ENCODE measurements at places on chromosomes 2 and 18.
A peak's percentile ranks its signal among the peaks of the same experiment; 100 is the strongest.

GRCh38 chr2:134583462-134583861 is 135.3 kb downstream of the TMEM163 start:
- DNase-seq, result no peak

DNA sequence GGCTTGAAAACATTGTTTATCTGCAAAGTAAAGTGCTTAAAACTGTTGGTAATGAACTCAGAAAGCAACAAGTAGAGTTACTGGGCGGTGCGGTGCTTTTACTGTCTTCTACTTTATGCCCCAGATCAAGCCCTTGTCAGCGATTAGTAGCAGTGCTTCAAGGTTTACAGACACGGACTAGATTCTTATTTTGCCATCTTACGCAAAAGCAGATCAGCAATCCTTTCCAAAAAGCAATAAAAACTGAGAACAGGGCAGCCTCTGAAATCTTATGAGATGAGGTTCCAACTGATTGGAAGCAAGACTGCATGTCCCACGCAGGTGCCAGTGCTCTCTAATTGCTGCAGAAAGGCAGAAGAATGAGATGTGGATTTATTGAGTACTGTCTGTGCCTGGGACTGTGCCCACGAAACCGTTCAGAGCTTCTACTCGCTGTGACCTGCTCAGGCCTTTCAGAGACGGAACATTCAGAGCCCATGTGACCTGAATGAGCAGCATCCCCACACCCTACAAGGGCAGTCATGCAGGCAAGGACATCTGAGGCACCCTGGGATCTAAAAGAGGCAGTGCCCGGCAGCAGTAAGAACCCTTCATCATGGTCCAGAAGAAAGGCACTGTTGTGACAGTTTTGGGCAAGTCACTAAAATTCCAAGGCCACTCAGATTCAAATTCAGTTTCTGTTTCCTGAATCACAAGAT is 15.7 kb downstream of the COL4A3 start:
- DNase-seq, result no peak

DNA sequence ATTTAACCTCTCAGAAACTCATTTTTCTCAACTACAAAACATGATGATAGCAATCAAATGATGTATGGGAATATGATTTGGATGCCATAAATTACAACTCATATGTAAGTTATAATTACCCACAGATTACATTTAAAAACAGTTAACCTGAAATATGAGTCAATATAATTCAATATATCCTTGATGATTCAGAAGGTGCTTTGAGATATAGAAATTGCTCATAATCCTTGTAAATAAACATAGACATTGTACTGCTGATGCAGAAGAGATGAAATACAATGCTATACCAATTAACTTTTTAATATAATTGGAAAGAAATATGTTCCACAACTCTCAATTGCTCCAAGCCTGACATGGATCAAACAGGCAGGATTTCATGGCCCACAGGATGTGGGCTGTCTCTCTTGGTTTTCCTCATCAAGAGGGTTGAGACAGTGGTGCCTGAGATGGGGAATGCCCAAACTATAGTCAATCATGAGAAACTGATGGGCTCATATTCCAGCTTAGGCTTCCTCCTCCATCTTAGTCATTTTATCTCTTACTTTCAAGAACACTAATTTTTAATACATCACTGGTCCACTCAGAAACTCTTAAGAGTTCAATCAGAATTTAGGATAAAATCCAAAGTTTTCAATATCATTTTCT is 49.4 kb downstream of the NCKAP5 start:
- DNase-seq, result no peak

- no peak for DNase-seq
Measured at GRCh38 chr2:127620866-127621265, 25.1 kb upstream of the GPR17 start.

GRCh38 chr18:43009674-43010073 is 105.8 kb downstream of the RIT2 start:
- peak; percentile 3 for DNase-seq

DNA sequence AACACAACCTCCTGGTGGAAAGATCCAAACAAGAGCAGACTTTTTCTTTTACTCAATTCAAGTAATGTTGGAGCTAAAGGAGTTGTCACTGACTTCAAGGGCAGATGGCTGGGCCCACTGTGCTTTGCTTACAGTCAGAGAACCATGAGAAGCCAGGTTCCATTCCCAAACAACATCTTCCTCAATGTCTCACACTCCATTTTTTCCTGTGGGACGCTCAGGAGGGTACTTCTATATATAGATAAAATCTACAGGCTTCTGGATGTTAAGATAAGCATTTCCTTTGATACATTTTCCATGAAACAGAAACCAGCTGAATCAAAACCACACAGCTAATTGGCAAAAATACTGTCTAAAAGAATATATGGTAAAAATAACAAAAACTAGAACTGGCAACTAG is 14.4 kb downstream of the IWS1 start:
- no peak for DNase-seq

DNA sequence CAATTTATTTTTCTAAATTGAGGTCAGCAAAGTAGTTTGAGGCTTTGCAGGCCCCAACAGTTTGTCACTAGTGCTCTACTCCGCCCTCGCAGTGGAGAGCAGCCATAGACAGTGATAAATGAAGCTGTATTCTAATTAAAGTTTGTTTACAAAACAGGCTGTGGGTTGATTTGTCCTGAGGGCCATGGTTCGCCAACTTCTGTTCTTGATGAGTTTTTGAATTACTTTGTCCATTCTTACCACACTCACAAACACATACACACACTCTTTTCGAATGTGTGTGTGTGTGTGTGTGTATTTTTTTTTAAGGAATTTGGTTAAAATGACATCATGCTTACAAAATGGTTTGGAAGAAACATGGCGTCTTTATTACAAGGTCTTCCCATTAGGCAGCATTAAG is 68.6 kb downstream of the MTCL1 start:
- no peak for DNase-seq

DNA sequence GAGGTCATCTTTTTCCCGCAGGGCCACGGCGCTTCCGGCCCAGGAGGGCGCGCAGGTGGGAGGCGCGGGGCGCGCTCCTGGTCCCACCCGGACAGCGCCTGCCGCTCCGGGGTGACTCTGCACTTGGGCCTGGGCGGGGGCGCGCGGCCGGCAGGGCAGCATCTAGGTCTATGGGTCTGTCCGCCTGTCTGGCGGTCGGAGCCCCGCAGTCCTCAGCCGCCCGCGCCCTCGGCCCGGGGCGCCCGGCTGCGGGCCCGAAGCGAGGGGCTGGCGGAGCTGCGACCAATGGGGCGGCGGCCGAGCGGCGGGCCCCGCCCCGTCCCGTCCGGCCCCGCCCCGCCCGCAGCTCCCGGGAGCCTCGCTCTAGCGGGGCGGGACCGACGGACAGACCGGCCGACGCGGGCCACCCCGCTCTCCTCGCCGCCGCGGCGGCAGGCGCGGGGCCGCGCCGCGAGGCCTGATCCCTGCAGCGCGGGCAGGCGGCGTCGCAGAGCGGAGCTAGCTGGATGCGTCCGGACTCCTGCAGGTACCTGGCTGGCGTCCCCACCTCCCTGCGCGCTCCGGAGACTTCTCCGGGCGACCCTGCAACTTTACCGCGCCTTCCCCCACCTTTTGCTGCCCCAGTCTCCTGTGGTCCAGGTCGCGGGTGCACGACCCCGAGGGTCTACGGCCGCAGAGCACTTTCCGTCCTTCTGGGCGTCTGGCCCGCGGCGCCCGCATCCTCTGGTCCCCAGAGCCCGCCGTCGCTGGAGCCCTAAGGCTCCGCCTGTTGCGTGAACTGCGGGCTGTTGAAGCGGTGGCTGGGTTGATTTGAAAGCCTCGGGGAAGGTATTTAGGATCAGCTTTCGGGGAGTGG is at the start of gene KCNS3:
Gene KCNS3 (plus strand): TSS at position 387 of the 856 bp plus-strand sequence. CDS start 52,342 bp downstream, outside the sequence.
- DNase-seq, result no peak

DNA sequence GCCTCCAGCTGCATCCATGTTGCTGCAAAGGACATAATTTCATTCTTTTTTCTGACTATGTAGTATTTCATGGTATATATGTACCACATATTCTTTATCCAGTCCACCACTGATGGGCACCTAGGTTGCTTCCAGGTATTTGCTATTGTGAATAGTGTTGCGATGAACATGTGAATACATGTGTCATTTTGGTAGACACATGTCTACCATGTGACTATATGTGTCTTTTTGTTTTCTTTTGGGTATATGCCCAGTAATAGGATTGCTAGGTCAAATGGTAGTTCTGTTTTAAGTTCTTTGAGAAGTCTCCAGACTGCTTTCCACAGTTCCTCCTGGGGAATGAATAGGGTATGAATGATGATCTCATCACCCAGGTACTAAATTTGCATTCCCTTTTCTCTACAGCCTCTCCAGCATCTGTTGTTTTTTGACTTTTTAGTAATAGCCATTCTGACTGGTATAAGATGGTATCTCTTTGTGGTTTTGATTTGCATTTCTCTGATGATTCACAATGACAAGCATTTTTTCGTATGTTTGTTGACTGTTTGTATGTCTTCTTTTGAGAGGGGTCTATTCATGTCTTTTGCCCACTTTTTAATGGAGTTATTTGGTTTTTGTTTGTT is 35.6 kb upstream of the FEZ2 start:
- DNase-seq, result no peak

DNA sequence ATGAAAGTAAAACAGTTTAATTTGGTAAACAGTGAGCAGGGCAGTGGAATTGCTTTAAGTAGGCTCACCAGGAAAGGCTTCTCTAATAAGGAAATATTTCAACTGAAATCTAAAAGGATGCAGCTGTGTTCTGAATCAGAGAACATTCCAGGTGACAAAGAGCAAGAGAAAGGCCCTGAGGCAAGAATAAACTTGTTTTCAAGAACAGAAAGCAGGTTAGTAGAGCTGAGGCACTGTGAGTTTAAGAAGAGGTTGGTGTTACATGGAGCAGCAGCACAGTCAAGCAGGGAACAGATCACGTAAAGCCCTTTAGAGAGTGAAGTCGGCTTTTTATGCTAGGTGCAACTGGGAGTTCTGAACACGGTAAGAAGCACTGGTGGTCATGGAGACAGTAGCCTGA is 57.0 kb upstream of the SCN1A start:
- DNase-seq, result no peak

DNA sequence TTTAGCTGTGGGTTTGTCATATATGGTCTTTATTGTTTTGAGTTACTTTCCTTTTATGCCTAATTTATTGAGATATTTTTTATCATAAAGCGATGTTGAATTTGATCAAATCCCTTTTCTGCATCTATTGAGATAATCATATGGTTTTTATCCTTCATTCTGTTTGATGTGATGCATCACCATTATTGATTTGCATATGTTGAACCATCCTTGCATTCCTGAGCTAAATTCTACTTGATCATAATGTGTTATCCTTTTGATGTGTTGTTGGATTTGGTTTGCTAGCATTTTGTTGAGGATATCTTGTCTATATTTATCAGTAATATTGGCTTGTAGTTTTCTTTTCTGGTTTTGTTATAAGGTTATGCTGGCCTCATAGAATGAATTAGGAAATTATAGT is 308.5 kb downstream of the ADCYAP1 start:
- DNase-seq, result no peak

GRCh38 chr2:187580462-187581124 is 26.4 kb upstream of the TFPI start:
- peak; percentile 80 for DNase-seq

- DNase-seq, result no peak
Measured at GRCh38 chr2:165086337-165086736, 117.5 kb downstream of the SCN3A start.

GRCh38 chr18:44954257-44954656 is 273.6 kb downstream of the SETBP1 start:
- no peak for DNase-seq

- DNase-seq, result no peak
Measured at GRCh38 chr2:118102433-118103082, 14.3 kb downstream of the INSIG2 start.

DNA sequence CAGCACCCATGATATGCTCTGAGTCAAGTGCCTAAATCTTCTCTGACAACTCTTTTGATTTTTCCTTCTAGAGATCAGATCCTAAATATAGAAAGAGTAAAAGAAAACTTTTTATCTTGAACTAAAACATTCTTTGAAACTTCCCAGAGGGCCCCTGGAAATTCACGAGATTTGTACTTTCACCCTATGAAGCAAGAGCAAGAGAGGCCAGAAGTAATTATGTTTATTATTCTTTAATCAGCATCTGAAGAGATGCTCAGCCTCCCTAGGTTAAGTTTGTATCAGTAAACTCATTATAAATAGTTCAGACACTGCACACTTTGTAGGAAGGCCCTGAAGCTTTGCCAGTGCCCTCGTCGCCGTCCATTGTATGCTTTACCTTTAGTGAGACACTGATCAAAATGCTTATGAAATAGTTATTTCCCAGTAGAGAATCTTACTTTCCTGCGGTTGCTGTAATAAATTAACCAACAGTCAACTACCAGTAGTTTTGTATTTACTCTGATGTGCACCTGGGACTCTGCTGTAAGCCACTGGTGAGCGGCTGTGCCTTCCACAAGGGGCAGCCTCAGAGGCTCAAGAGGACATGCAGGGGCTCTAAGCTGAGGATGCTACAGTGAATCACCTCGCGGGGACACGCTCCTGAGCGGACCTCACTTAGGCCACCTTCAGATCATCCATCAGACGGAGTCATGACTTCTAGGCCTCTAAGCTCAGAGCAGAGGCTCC is 71.9 kb downstream of the BIN1 start:
- no peak for DNase-seq

DNA sequence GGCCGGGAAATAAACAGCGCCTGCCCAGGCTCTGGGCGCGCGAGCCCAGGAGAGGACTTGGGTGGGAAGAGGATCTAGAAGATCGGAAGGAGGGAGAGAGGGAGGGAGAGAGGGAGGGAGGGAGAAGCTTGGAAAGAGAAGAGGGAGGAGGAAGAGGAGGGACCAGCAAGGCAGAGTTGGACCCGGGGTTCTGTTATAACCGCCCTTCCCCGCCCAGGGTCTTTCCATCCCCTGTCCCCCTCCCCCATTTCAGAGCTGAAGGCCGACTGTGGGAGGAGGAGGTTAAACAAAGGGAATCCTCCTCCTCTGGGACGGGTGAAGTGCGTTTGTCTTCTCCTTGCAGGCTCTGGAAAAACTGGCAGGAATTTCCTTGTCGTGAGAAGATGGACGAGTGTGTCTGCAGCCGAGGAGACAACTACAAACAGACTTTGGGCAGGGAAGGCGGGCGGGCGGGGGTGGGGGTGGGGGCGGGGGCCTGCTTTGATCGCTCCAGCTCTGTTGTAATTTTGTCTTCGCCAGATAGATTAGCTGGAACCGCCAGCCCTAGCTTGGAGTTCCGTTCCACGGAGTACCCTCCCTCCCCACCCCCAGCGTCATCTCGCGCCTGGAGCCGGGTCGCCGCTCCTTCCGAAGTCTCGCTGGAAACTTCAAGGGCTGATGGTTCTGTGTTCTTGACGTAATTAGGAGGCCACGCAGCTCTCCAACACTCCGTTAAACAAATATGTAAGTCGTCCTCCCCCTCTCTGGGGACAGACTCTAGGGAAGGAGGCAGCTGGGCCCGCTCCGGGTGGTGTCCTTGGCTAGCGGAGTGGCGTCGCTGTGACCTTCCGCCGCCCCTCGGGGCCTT is 6.4 kb upstream of the SP9 start:
- DNase-seq, result no peak

DNA sequence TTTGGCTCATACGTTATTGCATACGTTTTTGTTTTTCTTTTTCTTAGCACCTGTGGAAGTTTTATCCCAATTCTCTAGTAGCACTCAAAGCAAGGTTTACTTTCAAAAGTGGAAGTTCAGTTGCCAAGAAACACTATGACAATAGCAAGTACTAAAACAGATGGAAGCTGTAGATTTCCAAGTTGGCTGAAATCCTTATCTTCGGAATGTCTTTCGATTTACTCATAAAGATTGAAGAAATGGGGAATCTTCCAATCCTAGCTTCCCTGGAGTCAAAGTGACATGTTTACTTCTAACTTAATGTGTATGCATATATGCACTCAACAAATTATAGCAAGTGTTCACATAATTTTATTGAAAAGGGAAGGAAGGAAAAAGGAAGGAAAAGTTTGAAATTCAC is 307.4 kb downstream of the CTNNA2 start:
- DNase-seq, result no peak

GRCh38 chr2:236856848-236857235 is 228.8 kb upstream of the COPS8 start:
- no peak for DNase-seq

All from NCI-H446 (cell line).